ENCODE measurements at places on chromosomes 1 and 21.

DNA sequence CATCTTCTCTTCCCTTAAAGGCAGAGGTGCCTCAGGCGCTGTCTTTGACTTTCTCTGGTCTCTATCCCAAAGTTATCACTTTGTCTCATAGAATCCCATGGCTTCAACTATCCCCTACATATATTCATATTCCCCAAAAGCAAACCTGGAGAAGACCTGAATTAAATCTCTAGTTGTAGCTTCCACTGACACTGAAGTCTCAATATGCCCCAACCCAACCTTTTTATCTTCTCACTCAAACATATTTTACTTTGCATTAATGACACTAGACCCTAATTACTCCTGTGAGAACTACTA is 354.5 kb upstream of the DUSP10 start:
- no peaks in the 10 kb centered on the region for H3K27me3 ChIP-seq
- H3K27ac ChIP-seq = no peak overlapping the region
- H3K4me1 ChIP-seq = peaks cover 15% of the 10 kb centered on the region
- H3K36me3 ChIP-seq = no peaks in the 10 kb centered on the region
- no peak overlapping the region for H3K4me3 ChIP-seq
- DNase-seq = no peak

DNA sequence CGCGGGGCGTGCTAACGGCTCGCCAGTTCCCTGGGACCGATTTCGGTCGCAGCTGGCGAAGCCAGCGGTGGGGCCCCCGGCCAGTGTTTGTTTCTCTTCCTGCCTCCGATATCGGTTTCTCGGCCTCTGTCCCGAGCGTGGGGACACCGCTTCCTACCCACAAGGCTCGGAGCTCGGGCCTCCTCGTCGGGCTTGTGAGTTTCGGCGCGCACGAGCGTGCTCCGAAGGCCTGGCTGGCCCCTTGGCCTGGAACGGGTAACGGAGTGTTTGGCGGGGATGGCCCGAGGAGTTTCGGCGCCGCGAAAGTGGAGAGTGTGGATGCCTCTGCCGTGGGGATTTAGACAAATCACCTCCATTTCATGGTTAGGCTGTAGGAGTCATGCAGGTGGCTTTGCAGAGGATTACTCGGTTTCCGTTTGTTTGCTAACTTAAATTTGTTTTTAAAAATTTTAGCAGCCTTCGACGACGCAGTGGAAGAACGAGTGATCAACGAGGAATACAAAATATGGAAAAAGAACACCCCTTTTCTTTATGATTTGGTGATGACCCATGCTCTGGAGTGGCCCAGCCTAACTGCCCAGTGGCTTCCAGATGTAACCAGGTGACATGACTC is 559 bp downstream of the RBBP4 start:
- H3K27ac ChIP-seq = peak overlapping the region; percentile 98
- peak overlapping the region; percentile 81 for H3K4me3 ChIP-seq
- no peak for DNase-seq
- no peaks in the 10 kb centered on the region for H3K27me3 ChIP-seq

DNA sequence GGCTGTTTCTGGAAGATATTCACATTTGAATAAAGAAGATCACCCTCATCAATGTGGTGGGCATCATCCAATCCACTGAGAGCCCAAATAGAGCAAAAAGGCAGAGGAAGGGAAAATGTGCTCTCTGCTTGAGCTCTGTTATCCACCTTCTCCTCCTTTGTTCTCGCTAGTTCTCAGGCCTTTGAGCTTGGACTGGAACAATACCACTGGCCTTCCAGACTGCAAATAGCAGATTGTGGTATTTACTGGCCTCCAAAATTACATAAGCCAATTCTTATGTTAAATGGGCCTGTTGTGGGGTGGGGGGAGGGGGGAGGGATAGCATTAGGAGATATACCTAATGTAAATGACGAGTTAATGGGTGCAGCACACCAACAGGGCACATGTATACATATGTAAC is 219.3 kb downstream of the C1orf94 start:
- peaks cover 2% of the 10 kb centered on the region for H3K27me3 ChIP-seq
- DNase-seq = no peak
- H3K4me3 ChIP-seq = no peak overlapping the region

GRCh38 chr1:154994591-154994990 is 1.2 kb downstream of the LENEP start:
- no peak overlapping the region for H3K4me3 ChIP-seq
- peaks cover 18% of the 10 kb centered on the region for H3K4me1 ChIP-seq
- no peaks in the 10 kb centered on the region for H3K27me3 ChIP-seq
- H3K36me3 ChIP-seq = peaks cover 16% of the 10 kb centered on the region
- no peak overlapping the region for H3K27ac ChIP-seq
- DNase-seq = no peak

GRCh38 chr1:244713332-244713731 is 60.4 kb downstream of the DESI2 start:
- H3K27me3 ChIP-seq = no peaks in the 10 kb centered on the region
- H3K36me3 ChIP-seq = no peaks in the 10 kb centered on the region
- H3K4me3 ChIP-seq = no peak overlapping the region

GRCh38 chr1:96233422-96233821 is 488.2 kb upstream of the PTBP2 start:
- H3K4me3 ChIP-seq = no peak overlapping the region
- no peak overlapping the region for H3K27ac ChIP-seq
- no peaks in the 10 kb centered on the region for H3K27me3 ChIP-seq
- no peak for DNase-seq
- H3K4me1 ChIP-seq = no peaks in the 10 kb centered on the region

DNA sequence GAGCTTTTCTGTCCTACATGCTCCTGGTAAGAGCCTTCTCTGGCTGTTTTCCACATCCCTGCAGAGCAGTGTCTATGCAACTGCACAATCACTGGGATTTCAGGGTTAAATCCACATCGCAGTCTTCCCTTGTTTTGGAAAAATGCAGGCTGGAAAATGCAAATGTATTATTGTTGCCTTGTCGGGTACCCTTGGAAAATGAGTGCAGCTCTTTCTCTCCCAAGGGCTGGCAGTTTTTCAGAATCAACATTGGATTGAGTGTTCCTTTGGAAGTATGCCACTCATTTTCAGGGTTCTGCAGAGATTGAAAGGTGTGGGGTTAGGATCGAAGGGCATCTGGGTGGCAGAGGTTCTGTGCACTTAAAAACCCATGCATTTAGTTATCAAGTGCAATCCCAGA is 3.2 kb downstream of the NOS1AP start:
- peaks cover 27% of the 10 kb centered on the region for H3K27me3 ChIP-seq
- H3K27ac ChIP-seq = no peak overlapping the region
- no peak overlapping the region for H3K4me3 ChIP-seq
- peaks cover 12% of the 10 kb centered on the region for H3K4me1 ChIP-seq

GRCh38 chr1:186536273-186536890 is 75.5 kb upstream of the PDC start:
- no peak overlapping the region for H3K4me3 ChIP-seq
- H3K27me3 ChIP-seq = no peaks in the 10 kb centered on the region
- DNase-seq = no peak
- H3K36me3 ChIP-seq = no peaks in the 10 kb centered on the region
- H3K27ac ChIP-seq = no peak overlapping the region

GRCh38 chr1:65939191-65939590 is 146.5 kb downstream of the PDE4B start:
- no peaks in the 10 kb centered on the region for H3K27me3 ChIP-seq
- no peaks in the 10 kb centered on the region for H3K4me1 ChIP-seq
- H3K36me3 ChIP-seq = no peaks in the 10 kb centered on the region
- no peak for DNase-seq

DNA sequence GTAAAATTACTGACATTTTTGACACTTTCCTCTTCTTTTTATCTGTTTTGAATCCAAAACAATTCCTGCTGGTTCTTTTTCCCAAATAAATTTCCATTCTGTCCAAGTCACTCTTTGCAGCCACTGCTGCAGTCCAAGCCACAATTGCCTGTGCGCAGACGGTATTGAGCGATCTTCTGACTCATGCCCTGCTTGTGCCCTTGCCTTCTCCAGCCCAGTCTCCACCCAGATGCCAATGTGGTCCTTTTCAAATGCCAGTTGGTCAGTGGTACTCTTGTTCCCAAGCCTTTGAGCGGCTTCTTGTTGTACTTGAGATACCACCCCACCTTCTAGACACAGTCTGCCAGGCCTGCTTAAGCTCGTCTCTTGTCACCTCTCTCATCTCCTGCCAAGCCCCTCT is 78.9 kb downstream of the CAMTA1 start:
- H3K4me3 ChIP-seq = no peak overlapping the region
- DNase-seq = no peak
- H3K4me1 ChIP-seq = no peaks in the 10 kb centered on the region
- no peak overlapping the region for H3K27ac ChIP-seq
- H3K36me3 ChIP-seq = no peaks in the 10 kb centered on the region

DNA sequence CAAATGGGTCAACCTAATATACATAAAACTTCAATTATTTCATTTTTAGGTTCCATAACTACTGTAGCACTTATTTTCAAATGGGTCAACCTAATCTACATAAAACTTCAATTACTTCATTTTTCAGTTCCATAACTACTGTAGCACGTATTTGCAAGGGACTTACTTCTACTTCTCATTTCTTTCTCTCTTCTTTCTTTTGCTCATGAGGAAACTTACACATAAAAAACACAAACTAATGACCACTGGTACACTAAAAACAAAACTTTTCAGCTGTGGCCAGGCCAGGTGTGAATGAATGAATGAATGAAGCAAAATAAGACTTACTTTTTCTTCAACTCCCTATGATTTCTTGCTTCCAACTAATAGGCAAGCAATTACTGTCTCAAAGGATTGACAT is 11.7 kb downstream of the SYDE2 start:
- no peak overlapping the region for H3K27ac ChIP-seq
- H3K36me3 ChIP-seq = no peaks in the 10 kb centered on the region
- no peaks in the 10 kb centered on the region for H3K4me1 ChIP-seq
- H3K4me3 ChIP-seq = no peak overlapping the region
- no peak for DNase-seq

- H3K4me1 ChIP-seq = peaks cover 30% of the 10 kb centered on the region
- no peak overlapping the region for H3K4me3 ChIP-seq
- no peak for DNase-seq
- no peak overlapping the region for H3K27ac ChIP-seq
- H3K36me3 ChIP-seq = no peaks in the 10 kb centered on the region
Observed at GRCh38 chr1:202642212-202642611, 68.0 kb downstream of the SYT2 start.

GRCh38 chr1:247043406-247043805 is 35.2 kb downstream of the ZNF670 start:
- H3K36me3 ChIP-seq = no peaks in the 10 kb centered on the region
- H3K27me3 ChIP-seq = no peaks in the 10 kb centered on the region
- no peaks in the 10 kb centered on the region for H3K4me1 ChIP-seq

- no peaks in the 10 kb centered on the region for H3K4me1 ChIP-seq
- no peaks in the 10 kb centered on the region for H3K36me3 ChIP-seq
- no peak overlapping the region for H3K4me3 ChIP-seq
- H3K27me3 ChIP-seq = no peaks in the 10 kb centered on the region
- no peak overlapping the region for H3K27ac ChIP-seq
Observed at GRCh38 chr1:220966473-220966872, 87.2 kb downstream of the HLX start.

GRCh38 chr21:31157756-31158155 is 119.5 kb upstream of the KRTAP19-8 start:
- H3K4me3 ChIP-seq = no peak overlapping the region
- no peak for DNase-seq
- H3K27ac ChIP-seq = no peak overlapping the region

DNA sequence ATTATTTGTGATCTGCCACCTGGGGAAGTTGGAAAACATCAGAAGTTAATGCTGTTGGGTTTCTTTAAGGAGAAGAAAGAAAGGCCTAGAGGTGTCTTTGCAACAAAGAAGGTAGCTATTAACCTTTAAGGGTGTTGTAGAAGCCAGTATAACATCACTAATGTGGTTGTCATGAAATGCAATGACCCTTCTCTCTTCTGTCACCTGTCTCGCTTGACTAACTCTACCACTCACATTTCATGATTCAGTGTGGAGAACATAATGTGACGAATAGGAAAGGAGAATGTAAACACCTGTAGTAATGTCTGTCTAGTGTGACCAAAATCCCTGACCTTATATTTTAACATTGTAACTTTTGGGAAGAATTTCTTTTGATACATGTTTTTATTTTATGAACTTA is 211.7 kb upstream of the UBE2U start:
- DNase-seq = no peak
- no peak overlapping the region for H3K4me3 ChIP-seq
- no peaks in the 10 kb centered on the region for H3K4me1 ChIP-seq
- no peaks in the 10 kb centered on the region for H3K27me3 ChIP-seq
- no peaks in the 10 kb centered on the region for H3K36me3 ChIP-seq

- H3K27ac ChIP-seq = no peak overlapping the region
- H3K36me3 ChIP-seq = peaks cover 2% of the 10 kb centered on the region
- H3K4me1 ChIP-seq = peaks cover 22% of the 10 kb centered on the region
Observed at GRCh38 chr1:16612332-16613172, 812 bp downstream of the NBPF1 start.

DNA sequence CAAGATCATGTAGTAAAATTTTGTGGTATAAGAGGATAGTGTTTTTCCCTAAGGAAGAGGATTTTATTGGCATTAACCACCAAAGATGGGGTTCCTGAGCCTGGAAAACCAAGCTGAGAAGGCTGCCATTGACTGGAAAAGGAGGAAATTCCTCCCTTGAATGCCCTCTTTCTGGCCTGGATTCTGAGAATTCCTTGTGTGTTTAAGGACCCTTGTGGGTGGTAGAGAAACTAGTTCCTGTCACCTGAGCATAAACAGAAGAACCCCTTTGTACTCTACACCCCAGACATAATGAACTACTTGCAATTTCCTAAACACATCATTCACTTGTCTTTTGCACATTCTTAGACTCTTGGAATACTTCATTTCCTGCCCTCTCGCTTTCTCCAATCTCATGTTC is 33.1 kb upstream of the CEP350 start:
- H3K36me3 ChIP-seq = peaks cover 40% of the 10 kb centered on the region
- DNase-seq = no peak
- H3K4me3 ChIP-seq = no peak overlapping the region
- H3K4me1 ChIP-seq = no peaks in the 10 kb centered on the region
- no peaks in the 10 kb centered on the region for H3K27me3 ChIP-seq

DNA sequence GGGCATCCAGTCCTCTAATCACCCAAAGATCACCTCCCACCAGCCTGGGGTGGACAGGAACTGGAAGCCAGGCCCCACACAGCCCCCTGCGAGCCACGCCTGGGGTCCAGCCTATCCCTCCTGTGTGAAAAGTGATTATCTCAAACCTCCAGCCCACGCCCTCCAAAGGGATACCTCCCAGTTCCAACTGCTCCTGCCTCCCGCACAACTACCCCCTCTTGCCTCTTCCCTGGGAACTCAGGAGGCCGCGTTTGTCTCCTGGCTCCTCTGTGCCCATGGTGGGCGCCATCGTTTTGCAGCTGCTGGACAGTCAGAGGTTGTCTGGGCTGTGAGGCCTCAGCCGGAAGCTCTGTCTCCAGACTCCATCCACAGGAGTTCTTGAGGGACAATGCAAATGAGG is 305.9 kb downstream of the AJAP1 start:
- no peaks in the 10 kb centered on the region for H3K27me3 ChIP-seq
- DNase-seq = no peak
- no peak overlapping the region for H3K27ac ChIP-seq
- no peaks in the 10 kb centered on the region for H3K4me1 ChIP-seq
- H3K36me3 ChIP-seq = no peaks in the 10 kb centered on the region
- no peak overlapping the region for H3K4me3 ChIP-seq

GRCh38 chr21:38848187-38848609 is 42.5 kb downstream of the ETS2 start:
- H3K4me1 ChIP-seq = no peaks in the 10 kb centered on the region
- no peaks in the 10 kb centered on the region for H3K36me3 ChIP-seq
- no peaks in the 10 kb centered on the region for H3K27me3 ChIP-seq
- DNase-seq = no peak

All from natural killer cell (primary cell).